ENCODE measurements at places on chromosomes 1 and 21.

DNA sequence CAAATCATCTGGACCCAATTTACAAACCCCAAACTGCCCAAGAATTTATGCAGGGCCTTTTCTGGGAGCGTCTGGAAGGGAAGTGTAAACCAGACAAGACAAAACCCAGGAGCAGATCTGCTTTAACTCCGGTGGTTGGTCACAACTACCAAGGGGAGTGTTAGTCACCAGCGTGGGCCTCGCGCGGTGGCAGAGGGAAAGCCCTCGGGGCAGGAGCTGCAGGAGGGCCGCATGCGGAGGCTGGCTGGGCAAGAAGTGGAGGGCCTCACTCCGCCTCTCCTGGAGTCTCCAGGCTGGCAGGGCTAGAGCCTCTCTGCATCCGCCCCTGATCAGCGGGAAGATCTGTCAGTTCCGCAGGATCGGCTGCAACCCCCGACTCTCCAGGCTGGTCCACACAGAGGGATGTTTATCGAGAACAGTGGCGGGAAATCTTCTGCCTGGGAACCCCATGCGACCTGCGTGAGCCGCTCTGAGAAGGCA is 2.0 kb downstream of the COL24A1 start:
- no peak for DNase-seq

GRCh38 chr1:65845535-65846060 is 52.9 kb downstream of the PDE4B start:
- DNase-seq: peak; percentile 42

DNA sequence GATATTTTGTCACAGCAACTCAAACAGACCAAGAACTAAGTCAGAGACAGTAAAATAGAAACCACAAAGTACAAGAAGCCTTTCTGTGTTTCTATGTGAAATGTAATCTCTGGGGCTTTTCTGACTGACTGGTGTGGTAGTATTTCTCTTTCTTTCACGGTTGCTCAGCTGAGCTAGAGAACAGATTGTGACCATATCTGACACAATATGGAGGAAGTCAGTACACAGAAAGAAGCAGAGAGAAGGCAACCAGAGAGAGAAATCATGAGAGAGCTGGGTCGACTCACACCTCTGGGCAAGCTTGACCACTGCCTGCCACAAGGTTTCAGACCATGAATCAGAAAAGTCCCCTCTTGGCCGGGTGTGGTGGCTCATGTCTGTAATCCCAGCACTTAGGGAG is 208.9 kb upstream of the GREM2 start:
- no peak for DNase-seq

DNA sequence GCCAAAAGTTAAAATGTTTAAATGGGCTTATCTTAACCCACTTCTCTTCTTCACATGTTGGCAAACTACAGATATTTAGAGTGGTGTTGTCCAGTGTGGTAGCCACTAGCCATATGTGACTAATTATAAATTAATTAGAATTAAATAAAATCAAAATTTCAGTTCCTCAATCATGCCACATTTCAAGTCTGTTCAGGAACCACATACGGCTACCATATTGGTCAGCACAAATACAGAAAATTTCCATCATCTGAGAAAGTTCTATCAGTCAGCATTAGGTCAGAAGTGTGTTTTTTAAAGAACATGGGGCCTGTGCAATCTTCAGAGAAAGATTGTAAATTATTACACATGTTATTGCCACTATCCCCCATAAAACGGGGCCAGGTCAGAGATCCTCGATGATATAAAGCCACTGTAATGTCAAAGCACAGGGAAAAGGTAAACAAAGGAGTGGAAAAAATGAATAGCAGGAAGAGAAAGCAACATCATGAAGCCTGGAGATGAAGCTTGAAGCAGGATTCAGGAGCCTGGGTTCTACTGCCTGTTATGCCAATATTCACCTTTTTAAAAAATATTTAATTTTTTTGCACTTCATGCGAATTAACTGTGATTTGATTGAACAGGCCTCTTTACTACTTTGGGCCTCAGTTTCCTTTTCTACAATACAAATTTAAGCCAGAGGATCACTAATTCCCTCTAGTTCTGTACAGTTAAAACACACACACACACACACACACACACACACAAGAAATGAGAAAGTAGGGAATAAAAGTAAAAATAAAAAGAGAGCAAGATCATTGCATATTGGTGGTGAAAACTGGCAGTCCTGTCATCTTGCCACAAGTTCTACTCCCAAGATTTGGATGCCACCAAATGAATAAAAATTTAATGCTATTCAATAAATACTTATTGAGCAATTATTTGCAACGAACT is 2.3 kb downstream of the RSBN1 start:
- peak; percentile 12 for DNase-seq

DNA sequence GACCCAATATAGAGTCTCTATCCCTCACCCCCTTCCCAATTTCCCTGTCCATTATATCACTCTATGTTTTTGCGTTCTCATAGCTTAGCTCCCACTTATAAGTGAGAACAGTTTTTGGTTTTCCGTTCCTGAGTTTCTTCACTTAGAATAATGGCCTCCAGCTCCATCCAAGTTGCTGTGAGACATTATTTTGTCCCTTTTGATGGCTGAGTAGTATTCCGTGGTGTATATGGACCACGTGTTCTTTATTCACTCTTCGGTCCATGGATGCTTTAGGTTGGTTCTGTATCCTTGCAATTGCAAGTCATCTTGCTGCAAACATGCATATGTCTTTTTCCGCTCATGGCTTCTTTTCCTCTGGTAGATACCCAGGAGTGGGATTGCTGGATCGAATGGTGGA is 54.3 kb downstream of the AGPAT3 start:
- no peak for DNase-seq

- DNase-seq: no peak
Observed at GRCh38 chr1:175895966-175896365, 152.6 kb upstream of the TNR start.

GRCh38 chr21:42733037-42733627 is 79.7 kb downstream of the PDE9A start:
- DNase-seq: peak; percentile 8

GRCh38 chr1:10672343-10673050 is 123.9 kb downstream of the CASZ1 start:
- DNase-seq: no peak

- DNase-seq: no peak
Observed at GRCh38 chr1:116950517-116951199, 40.9 kb downstream of the PTGFRN start.

All from suppressor macrophage treated with lipopolysaccharide for 4 hours (primary cell).